ENCODE measurements at places on chromosomes 16 and 17.

DNA sequence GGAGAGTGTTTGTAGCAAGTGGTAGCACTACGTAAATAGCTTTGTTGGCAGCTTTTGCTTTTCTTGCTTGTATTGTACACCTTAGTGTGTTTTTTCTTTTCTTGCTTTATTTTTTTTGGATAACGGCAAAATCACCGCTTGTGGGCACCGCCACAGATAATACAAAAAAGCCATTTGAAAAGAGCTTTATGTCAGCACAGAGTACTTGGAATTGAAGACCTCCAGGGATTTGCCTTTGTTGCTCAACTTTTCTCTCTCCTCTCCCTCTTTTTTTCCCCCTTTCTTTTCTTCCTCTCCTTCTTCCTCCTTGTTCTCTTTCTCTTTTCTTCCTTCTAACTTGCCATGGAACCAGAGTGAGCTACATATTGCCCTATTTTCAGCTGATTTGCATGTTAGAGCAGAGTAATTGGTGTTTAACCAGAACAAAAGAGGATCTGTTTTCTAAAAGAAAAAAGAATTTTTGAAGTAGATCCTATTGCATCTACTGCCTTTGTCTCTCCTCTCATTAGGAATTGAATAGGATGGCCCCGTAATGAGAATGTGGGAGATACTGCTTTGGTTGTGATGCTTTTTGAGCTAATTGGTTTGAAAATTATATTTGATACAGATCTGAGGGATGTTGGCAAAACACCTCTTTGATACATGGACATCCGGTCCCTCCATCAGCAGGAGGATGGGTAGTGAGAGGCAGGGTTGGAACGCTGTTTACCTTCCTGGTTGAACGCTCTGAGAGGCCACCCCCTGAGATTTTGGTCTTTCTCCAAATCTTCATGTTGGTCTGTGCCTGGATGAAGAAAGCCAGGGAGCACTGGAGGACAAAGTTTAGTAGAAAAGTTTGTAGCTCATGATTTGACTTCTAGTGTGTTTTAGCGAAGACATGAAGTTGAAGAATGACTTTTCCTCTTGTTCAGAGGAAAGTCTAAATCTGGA, 85.6 kb downstream of the MSI2 start:
- DNase-seq, result no peak

DNA sequence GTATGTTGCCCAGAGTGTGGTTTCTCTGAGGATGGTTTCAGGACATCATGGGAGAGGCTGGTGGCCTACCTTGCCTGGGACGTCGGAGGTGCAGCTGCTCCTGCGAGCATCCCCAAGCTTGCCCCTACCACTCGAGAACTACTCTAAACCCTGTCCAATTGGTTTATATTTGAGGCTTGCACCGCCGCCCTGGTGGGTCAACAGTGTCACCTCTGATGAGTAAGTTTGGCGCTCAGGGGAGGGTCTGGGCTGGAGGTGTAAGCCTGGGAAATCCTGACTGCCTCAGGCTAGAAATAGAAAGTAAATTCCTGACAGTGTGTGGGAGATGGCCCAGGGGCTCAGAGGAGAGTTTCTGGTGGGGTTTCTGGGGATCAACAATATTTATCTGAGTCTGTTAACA, 48.2 kb downstream of the CCDC42 start:
- no peak for DNase-seq

- DNase-seq, result no peak
These were observed 3.0 kb downstream of the SNN start for GRCh38 chr16:11671271-11671670.

DNA sequence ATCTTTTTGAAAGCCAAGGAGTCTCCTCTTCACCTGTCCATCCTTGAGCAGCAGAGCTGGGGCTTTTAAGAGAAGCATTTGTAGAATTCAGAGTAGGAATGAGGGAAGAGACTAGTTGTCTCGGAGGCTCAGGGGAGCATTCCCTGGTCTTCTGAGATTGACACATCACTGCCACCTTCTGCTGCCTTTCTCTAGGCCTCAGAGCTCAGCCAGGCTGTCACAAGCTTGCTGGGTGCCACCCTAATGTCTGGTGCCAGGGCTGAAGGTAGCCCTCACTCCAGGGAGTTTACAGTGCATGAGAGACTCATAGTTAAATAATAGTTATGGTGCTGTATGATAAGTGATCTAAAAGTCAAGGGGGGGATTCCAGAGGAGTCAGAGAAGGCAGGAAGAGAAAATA, 39.7 kb downstream of the B9D1 start:
- no peak for DNase-seq

GRCh38 chr17:8832711-8833352, 33.7 kb upstream of the MFSD6L start:
- DNase-seq, result peak; percentile 55

DNA sequence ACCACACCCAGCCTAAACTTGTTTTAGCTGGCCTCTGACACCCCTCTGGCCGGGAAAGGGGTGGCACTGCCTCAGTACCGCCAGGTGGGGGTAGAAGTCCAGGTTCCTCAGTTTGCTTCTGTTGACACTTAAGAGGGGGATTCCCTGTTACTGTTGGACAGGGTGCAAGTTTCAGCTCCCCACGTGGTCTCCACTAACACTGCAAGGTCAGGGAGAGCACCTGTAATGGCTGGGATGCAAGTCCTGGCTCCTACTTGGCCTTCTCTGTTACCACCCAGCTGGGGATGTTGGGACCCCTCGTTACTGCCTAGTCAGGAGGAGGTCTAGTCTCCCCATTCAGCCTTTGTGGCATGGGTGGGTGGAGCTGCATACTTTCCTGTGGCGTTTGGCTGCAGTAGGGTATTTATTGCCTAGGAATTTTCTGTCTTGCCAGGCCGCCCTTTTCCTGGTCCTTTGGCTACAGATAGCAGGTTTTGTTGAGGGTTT, 10.6 kb upstream of the MFAP4 start:
- DNase-seq, result no peak

- no peak for DNase-seq
These were observed 92.1 kb upstream of the GSE1 start for GRCh38 chr16:85520853-85521521.

GRCh38 chr16:77212741-77213541, 13.7 kb downstream of the SYCE1L start:
- peak; percentile 79 for DNase-seq

DNA sequence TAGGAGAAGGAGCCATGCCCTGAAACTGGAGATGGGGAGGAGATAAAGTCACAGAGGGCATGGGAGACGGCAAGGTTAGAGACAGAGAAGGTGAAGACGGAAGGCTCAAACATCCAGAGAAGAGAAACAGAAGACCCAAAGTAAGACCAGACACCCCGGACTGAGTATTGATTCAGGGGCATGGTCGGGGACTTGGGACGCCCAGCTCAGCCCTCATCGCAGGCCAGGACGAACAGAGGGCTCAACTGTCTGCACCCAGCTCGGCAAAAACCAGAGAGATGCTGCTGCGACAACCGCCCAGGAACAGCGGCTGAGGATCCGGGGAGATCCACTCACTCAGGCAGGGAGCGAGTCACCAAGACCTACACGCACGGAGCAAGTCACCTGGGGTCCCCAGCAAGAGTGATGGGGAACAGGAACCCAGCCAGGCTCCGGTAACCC, 999 bp downstream of the XYLT1 start:
- DNase-seq, result peak; percentile 36

DNA sequence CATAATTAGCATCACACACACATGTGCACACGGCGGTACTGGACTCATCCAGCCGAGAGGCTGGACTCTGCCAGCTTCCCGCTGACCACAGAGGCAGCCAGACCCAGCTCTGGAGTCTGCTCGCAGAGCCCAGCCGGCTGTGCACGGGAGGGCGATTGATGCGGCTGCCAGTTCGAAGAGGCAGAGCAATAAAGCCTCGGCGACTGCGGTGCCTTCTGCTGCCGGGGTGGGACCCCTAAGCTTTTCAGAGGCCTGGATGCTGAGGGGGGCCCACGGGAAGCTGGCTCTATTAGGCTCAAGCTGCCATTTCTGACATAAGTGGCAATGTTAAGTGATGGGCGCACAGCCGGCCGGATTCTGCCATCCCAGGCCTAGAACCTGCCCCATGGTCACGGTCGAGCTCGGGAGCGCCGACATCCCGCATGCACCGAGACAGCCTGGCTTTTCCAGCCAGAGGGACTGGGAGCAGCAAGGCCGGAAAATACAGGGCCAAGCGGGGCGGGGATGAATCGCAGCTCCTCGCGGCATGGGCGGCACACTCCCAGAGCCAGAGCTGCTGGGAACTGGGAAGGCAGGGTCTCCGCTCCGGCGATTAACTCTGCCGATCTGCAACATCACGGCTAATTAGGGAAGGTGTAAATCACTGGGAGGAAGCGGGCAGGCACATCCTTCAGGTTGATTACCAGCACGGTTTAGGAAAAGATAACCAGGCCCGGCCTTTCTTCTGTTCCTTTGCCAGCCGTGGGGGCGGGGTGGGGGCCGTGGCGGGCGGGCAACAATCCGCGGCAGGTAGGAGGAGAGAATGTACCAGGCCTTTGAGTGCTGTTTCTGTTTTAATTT, 57.7 kb downstream of the TBC1D16 start:
- DNase-seq, result no peak

GRCh38 chr16:5502467-5502869, 404.9 kb upstream of the EEF2KMT start:
- peak; percentile 4 for DNase-seq

DNA sequence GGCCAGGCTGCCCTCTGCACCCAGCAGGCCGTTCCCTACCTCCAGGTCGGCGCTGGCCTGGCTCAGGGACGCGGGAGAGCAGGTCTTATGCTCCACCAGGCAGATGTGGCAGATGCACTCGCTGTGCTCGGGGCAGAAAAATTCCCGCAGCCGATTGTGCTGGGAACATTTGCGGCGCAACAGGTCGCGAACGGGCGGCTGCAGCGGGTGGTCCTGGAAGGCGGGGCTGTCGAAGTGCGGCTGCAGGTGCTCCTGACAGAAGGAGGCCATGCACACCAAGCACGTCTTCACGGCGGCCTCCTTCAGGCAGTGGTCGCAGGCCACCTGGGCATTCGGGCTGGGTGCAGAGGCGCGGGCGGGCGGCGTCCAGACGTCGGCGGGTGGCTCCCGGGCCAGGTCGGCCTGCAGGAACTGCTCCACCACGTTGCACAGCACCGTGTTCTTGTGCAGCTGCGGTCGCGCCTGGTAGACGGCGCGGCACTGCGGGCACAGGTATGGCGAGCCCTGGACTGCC, 439 bp downstream of the TRIM25 start:
- DNase-seq, result no peak

DNA sequence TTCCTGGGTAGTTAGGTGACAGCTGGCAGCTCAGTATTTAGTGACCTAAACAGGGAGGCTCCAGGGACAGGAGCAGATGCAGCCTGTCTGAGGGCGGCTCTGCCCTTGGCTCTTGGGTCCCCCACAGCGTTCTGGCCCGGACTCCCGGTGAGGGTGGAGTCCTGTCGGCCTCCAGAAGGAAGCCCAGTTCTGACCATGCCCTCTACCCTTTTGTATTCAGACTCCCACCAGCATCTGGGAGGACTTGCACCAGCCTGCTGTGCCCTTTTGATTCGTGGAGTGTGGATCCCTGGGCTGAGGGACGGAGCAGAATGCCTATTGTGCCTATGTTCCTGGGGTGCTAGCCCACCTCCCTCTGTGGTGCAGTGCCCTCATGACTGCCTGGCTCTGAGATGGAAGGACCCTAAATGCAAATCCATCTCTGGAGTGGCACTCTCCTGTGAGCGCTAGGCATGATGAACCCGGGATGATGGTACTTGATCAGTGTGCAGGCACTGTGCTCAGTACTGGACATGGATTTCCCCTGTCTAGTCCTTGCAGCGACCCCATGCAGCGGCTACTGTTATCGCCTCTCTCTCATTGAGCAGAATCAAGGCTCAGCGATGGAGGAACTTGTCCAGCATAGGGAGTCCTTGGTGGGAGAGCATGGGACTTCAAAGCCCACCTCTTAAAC, 123.1 kb downstream of the SNX29 start:
- no peak for DNase-seq

DNA sequence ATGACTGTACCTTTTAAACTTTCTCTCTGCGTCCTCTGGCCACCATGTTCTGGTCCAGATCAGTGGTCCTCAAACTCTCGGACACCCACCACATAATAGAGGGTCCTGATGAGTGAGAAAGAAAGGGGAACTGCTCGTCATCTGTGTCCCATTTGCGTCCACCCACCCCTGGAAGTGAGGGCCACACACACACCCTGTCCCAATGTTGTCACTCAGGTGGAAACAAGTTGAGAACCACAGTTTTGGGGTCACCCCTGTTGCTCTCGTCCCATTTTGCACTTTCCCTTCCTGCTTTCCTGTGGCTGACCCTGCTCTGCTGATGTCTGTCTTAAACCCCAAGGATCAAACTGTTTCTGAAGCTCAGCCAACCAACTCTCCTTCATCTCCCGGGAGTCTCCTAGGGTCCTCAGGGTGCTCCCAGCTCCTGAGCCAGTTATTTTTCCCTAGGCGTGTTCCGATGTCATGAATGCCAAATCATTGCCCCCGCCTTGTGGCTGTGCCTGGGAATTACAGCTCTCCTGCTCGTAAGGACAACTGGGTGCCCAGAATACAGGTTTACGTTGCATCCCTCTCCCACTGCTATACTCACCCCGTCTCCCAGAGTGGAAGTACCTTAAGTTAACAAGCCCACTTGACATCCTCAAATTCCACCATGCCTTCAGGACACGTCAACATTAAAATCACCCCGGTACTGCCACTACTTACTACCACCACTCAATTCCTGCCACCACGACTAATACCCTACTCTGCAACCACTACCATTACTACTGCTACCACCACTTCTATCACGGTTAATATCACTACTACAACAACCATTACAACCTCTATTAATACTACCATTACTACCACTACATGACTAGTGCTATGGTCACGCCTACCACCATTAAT, 26.0 kb upstream of the HNF1B start:
- peak; percentile 29 for DNase-seq

- DNase-seq, result no peak
These were observed 19.2 kb downstream of the PTRH2 start for GRCh38 chr17:59688008-59688407.

DNA sequence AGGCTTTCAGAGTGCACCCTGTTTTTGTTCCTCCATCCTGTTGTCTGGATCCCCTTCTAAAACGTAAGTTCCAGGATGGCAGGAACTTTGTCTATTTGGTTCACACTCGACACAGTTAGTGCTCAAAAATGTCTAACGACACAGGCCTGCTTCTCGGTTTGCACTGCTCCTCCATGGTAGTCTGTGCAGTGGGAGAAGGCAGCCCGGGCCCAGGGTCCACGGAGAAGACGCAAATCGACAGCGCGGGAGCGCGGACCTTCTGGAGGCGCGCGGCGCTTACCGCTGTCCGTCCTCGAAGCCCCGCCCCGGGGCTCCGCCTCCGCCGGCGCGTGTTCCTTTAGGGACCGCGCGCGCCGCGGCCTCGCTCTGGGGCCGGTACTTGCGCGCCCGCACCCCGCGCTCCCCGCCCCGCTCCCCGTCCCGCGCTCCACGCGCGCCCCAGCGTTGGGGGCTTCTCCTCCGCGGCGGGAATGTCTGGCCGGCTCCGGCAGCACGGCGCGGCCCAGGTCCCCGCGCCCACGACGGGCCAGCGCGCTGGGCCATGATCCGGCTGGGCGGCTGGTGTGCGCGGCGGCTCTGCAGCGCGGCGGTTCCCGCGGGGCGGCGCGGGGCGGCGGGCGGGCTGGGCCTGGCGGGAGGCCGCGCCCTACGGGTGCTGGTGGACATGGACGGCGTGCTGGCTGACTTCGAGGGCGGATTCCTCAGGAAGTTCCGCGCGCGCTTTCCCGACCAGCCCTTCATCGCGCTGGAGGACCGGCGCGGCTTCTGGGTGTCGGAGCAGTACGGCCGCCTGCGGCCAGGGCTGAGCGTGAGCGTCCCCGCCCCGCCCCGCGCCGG, at the start of gene NT5M:
TSS of gene NT5M (plus strand) at position 364 of the 837 bp plus-strand sequence. CDS start at position 542, 178 bp downstream.
- peak; percentile 85 for DNase-seq

- no peak for DNase-seq
These were observed 16.9 kb downstream of the ITGAX start for GRCh38 chr16:31371619-31372484.

GRCh38 chr16:89723279-89724250, 2.2 kb downstream of the ZNF276 start:
- DNase-seq, result peak; percentile 78

GRCh38 chr17:62807812-62808575, at the start of gene MARCHF10:
TSS of gene MARCHF10 (minus strand) at chr17:62808314. CDS start at chr17:62801735, 6,579 bp downstream.
- peak; percentile 36 for DNase-seq

Measured in activated T-cell treated with anti-CD3 and anti-CD28 coated beads, Interleukin-2, amount 50 U/mL, for 72 hours (primary cell).